ENCODE measurements at places on chromosomes 1 and 21.

DNA sequence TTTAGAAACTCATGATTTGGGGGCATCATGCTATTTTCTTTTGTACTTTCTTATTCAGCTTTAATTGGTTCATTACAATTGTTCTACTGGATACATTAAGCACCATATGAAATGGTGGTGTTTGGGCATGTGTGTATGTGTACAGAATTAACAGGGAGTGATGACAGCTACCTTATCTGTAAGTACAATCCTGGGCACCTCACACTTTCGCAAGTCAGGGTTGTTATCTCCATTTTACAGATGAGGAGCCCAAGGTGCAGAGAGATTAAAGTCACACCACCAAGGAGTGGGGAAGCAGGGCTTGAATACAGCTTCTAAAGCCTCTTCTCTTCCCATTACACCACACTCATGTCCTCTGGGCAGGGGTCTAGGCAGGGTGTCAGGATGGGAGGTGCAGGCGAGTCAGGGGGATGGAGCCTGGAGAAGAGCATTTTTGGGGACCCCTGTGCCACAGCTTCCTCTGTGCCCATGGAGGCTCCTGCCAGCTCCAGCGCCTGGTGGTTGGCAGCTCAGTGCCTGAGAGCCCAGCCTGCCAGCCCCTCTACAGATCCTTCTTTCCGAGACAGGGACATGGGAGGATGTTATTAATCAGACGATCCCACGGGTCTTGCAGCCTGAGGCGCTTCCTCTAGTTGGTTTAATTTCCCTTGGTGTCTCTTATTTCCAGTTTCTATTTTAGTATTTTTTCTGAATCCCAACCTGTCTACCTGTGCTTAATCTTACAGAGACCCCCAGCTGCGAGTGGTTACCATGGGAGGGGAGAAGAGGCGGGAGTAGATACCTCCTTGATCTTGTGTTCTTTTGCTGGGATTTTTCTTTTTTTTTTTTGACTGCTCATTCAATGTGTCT, 126.2 kb upstream of the CD34 start:
- DNase-seq: no peak

- DNase-seq: no peak
Observed at GRCh38 chr1:7278045-7278444, 492.8 kb downstream of the CAMTA1 start.

GRCh38 chr1:156528231-156528630, 27.7 kb upstream of the MEF2D start:
- no peak for DNase-seq

DNA sequence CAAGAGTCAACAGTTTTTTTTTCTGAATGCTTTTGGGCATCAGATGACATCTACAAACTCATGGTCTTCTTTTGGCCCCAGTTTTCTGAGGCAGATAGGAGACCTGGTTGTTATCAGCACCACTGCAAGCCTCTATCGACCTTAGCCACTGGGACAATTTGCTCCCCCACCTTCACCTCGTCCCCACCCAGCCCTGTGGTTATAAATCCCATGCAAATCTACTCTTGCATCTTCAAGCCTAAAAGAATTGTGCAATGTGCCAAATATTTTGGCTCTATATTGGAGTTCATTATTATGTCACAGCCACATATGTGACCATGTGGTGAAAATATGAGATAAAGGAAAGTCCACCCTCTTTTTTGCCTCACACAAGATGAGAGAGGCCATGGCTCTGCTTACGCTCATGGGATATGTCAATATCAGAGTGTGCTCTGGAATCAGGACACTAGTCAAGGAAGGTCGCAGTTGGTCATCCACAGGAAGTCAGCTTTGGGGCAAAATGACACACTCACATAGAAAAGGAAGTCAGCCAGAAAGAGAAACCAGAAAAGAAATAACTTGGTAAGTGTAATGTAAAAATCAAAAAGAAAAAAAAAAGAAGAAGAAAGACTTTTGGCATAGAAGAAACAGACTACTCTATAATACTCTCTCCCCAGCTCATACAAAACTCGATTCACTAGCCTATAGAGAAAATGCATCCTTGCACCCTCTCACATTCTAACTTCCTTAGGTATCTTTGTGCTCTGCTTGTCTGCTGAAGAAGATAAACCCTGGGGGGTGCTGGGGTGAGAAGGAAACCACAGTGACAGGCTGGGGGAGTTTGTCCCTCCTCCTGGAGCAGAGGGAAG, 21.2 kb downstream of the SLC30A10 start:
- DNase-seq: no peak

DNA sequence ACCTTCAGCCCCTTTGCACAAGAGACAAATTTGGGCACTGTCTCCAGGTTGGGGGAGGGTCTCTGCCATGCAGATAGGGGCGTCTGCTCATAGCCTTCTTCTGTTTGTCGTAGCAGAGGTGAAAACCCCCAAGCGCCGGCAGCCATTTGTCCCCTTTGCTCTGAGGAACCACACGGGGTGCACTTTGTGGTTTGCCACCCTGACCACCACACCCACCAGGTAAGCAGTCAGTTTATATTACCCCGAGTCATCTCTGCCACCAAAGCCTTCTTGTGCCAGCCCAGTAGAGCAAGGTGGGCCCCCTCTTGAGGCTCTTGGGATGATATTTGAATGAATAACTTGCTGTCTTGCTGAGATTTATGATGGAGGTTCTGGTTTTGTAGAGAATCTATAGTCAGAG, 111.8 kb downstream of the VPS13D start:
- DNase-seq: no peak

- DNase-seq: no peak
Observed at GRCh38 chr1:184945678-184946412, 28.5 kb downstream of the NIBAN1 start.

DNA sequence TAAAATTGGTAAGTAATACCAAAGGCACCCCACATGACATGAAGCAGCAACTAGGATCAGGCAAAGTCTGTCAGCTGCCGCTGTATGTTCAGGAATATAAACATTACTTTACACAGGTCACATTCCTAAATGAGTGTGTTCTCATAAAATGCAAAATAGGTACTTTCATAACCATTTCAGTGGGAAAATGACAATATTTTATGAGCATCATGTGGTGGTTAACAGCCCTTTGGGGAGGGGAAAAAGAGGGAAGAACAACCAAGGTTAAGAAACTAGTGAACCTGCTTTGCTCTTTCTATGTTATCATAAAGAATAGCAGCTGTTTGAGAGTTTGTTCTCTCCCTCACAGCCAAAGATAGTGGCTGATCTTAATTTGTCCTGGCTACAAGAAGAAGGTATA, 105.4 kb upstream of the LBR start:
- no peak for DNase-seq

GRCh38 chr21:31977816-31978215, 105.0 kb downstream of the HUNK start:
- DNase-seq: no peak

DNA sequence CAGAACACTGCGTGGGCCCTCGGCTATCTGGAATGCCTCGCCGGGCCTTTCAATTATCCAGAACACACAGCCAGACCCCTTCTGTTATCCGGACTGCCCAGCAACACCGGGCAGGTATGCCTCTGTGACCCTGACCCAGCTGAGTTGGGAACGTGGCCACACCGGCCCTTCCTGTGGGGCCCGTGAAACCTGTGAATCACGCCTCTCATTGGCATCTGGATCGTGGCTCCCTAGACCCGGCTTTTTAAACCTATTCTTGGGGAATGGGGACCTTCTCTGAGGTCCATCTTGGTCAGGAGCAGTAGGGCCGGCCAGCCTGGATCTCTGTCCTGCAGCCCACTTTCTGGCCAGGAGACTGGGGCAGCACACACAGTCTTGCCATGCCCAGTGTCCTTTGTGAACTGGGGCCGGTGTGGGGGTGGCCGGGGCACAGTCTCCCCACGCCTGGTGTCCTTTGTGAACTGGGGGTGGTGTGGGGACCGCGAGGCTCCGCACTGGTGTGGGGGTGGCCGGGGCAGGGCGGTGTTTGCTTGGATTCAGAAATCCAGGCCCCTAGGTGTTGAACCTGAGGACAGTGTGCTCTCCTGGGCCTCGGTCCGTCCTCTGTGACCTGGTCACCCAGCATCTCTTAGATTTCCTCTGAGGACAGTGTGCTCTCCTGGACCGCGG, 11.1 kb downstream of the COL18A1 start:
- no peak for DNase-seq

- no peak for DNase-seq
Observed at GRCh38 chr1:116556289-116557006, 14.4 kb downstream of the CD58 start.

DNA sequence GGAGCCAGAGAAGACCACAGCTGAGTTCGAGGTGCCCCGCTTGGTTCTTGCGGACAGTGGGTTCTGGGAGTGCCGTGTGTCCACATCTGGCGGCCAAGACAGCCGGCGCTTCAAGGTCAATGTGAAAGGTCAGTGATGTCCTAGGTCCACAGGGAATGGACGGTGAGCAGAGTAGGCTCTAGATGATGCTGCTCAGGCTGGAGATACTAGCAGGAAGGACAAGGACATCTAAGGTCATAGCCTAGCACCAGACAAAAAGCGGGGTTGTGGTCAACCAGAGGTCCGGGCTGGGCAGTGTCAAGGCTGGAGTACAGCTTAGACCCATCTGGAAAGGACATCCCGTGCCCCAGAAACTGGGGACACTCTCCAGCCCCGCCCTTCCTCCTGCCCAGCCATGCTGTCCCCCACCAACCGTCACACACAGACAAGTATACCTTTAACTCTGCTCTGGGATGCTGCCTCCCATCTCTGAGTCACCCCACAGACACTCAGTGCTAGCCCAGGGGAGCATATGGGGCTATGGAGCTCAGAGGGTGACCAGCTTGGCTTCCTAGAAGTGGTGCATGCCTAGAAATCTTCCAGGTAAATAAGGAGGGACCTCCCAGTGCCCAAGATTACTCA, 8.7 kb downstream of the TIE1 start:
- no peak for DNase-seq

GRCh38 chr1:15214527-15214926, 32.5 kb upstream of the FHAD1 start:
- no peak for DNase-seq

DNA sequence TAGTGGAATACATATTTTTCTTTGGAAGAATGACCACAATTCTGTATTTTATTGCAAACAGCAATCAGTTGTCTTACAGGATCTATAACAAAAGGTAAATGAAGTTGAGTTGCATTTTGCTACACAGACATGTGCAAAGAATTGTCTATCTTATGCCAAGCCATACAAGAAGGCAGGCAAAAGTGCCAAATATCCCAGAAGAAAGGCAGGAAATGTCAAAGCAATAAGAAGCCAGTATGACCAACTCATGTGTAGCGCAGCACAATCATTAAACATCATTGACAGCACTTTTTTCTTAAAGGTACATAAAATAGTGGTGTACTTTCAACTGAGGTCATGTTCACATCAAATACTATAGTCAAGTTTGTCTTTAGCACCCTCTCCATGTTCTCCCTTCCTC, 42.7 kb downstream of the NIBAN1 start:
- no peak for DNase-seq

DNA sequence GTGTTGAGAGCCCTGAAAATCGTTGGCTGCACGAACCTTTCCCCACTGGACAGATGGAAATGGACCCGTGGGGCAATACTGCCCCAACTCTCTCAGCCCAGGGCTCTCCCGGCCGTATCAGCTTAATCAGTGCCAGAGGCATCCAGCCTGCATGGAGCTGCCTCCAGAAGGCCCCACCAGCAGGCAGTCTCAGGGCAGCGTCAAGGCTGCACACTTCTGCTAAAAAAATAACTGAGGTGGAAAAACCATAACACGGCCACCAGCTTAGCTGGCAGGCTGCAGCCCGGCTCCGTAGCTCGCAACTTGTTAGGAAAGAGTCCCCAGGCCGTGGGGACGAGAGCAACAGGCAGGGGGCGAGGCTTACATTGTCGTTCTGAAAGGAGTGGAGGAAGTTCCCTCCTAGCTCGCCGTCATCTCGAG, 27.9 kb downstream of the MRPL37 start:
- DNase-seq: no peak

DNA sequence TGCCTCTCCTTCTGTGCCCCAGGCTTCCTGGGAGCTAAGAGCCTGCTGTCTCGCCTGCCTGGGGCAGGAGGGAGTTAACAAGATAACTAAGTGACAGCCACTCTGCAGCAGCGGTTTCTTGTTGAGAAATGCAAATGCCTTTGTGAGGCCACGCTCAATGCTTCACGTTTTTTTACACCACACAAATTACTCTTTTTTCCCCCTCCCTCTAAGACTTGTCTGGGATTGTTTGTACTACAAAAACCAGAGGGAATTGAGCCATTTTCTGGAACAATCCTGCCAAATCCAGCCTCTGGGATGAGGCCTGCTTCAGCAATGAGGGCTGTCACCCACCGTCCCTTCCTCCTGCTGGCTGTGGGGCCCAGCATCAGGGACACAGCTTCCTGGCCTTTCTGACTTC, 119.6 kb downstream of the ACTL8 start:
- DNase-seq: peak; percentile 3

GRCh38 chr1:115908565-115909274, 67.6 kb upstream of the SLC22A15 start:
- DNase-seq: no peak

Measured in left renal cortex interstitium (tissue), 4 donors.